ENCODE measurements at places on chromosomes 1 and 21. TPM values are rescaled to one million over a fixed set of nuclear protein-coding genes. Genes with fewer than 3 reads are reported as not detected.

Gene PYGO2
- 52.7 TPM for total RNA-seq

GRCh38 chr1:156371553-156372264, 2.7 kb downstream of the RHBG start:
- no peak for DNase-seq

GRCh38 chr1:202286622-202287097, 55.1 kb downstream of the UBE2T start:
- DNase-seq: no peak

Gene CCT8
- total RNA-seq: 223 TPM

DNA sequence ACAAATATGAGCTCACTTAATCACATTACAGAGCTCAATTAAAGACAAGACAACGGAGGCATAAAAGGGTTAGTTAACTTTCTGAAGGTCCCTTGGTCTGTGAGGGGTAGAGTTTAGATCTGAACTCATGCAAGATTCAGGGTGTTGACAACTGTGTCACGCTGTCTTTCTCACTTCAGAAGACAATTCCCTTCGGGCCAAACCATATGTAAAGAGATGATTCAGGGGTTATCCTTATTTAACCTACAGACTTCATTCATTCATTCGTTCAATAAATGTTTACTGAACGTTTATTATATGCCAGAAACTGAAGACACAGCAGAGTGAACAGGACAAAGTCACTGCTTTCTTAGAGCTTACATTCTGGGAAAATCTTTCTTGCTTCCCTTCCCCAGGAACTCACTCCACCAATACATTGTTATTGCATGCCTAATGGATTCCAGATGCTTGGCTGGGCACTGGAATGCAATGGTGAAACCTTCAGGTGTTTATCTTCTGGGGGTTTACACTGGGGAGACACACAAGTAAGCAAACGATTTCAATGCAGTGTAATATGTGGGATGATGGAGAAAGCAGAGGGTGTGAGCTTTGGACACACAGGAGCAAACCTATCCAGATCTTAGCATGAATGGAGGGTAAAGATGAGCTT, 6.4 kb downstream of the XCL1 start:
- no peak for DNase-seq

- DNase-seq: peak; percentile 3
Observed at GRCh38 chr1:53343831-53344668, 16.2 kb upstream of the LRP8 start.

GRCh38 chr1:223683586-223684487, 18.3 kb upstream of the CAPN8 start:
- DNase-seq: peak; percentile 63

Gene TMPRSS3
- total RNA-seq: 14.4 TPM

Gene SPRR5
- not detected for total RNA-seq

DNA sequence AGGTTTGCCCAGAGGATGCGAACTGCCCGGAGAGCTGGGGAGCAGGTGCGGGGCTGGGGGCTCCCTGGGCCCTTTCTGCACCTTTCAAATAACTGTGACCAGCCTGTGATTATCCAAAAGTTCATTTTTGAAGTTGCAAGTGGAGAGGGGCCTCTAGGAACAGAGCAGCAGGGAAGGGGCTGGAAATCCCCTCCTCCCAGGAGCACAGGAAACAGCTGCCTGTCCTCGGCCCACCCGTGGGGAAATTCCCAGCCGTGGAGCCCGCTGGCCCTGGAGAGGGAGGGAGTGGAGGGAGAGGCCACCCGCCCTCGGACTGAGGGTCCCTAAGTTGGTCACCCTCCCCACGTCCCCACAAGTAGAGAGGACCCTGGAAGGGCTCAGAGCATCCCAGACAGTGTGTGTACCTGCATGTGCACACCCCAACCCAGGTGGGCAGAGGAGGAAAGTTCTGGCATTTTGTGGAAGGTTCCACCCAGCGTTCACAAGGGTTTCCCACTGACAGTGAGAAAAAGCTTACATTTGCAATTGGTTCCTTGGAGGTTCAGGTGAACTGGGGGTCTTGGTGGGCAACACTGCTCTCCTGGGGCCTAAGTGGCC, 1.2 kb upstream of the TNFRSF4 start:
- DNase-seq: no peak

DNA sequence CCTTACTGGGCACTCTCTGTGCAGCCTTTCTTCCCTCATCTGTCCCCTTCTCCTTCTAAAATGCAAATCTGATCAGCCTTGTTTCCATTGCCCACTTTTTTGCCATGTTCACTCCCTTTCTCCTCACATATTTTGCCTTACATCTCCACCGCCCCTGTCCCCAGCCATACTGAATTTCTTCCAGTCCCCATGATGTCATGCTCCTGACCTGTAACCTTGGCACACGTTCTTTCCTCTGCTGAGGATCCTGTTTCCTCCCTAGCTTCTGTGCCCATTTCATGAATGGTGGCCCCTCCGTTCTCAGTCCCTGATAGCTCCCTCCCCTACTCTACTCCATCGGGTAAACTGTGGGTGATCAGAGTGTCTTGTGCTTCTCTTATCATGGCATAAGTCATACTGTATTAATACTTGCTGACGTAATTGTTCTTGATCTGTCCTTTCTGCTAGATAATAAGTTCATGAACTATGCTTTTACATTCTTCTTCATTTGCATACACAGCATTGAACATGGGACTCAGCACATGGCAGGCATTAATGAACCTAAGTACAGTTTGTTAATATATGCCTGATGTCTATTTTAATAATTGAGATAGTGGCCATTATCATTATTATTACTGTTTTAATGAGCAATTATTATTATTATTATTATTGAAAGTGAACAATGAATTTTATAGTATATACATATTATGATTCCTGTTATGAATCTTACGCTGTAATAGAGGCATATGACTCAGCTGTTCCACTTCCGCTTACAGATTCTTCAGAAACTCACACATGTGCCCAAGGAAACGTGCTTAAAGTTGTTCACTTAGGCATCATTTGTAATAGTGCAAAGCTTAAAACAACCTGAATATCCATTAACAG, 28.5 kb downstream of the MAP3K21 start:
- DNase-seq: no peak

Data from progenitor cell of endocrine pancreas (in vitro differentiated cells).